NCI-H2107 (cell line): ENCODE measurements at places on chromosomes 11 and 22.
A peak's percentile ranks its signal among the peaks of the same experiment; 100 is the strongest.

DNA sequence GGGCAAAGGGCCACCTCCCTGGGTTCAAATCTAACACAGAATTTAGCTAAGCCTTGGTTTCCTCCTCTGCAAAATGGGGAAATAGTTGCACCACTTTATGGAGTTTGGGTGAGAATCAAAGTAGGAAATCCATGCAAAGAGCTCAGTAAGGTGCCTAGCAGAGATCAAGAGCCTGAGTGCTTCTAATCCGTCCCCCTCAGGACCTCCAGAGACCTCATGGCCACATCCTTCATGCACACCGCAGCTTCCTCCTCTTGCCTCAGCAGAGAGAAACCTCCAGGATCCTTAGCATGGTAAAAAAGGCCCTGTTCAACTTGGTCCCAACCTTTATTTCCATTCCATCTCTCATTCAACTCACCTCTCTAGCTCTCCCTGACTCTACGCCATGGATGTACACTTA, 37.8 kb upstream of the NAV2 start:
- DNase-seq: no peak

GRCh38 chr22:23192133-23192532, 11.8 kb downstream of the BCR start:
- no peak for DNase-seq

GRCh38 chr22:17764036-17764435, 10.2 kb downstream of the BID start:
- DNase-seq: no peak

GRCh38 chr11:9315078-9315688, 790 bp upstream of the TMEM41B start:
- DNase-seq: no peak

DNA sequence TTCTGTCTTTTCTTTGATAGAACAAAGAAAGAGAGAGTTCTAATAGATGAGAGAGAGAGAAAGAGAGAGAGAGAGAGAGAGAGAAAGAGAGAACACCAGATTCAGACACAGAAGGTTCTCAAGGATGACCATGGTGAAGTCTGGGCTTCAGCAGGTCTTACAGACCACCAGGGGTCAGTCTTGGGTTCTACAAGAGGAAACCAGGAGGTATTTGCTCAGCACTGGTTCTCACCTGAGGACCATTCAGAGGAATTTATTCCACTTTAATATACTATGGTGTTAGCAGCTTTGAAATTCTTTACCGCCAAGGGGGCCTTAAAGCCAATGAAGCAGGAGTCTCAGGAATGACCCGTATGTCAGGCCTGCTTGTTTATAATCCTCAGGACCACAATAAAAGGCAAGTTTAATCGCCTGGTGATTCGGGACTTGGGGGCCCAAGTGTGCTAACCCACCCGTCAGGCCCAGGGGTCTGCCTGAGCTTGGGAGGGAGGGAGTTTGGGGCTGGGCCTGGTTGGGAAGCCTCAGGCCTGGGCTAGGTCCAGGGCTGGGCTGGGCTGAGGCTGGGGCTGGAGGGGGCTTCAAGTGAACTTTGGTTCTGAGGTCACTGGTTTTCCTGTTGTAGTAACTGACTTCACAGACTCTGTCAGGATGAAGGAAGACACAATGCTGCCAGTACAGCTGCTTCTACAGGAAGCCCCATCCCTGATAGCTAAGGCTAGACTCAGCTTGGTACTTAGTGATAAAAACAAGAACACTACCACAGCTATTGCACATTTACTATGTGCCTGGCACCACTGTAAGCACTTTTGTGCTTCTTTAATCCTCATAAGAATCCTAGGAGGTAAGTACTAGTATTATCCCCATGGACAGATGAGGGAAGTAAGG, 179.2 kb upstream of the ZBED5 start:
- DNase-seq: peak; percentile 33

DNA sequence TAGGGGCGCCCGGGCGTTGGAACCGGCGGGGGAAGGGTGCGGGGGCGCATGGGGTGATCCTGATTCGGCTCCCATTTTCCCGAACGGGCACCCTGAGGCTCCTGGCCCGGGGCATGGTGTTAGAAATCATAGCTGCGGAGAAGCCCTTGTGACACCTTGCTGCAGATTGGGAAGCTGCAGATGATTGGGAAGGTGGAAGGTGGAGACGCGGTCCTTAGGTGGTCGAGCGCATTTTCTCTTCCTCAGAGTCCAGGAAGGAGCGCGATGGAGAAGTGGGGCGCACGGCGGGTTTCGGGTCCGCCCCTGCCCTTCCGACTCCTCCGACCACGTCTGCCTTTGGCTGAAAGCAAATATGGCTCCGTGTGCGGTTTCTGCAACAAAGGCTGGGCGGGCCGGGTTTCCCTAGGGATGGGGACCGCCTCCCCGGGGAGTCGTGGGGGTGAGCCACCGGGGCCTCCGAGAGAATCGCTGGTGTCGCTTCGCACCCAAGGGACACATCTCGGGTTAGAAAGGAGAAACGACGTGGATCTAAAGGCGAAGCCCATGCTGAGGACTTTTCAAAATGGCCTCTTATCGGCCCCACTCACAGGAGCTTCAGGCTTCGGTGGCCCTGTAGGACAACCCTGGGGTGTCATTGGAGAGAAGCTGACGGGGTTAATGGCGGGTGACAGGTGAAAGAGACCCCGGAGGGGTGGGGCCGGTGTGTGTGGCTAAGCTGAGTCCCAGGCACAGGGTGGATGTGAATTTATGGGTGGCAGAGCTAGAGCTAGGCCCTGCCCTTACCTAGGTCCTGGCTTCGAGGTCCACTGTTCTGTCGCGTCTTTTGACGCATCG, 707 bp upstream of the FTH1 start:
- peak; percentile 64 for DNase-seq

DNA sequence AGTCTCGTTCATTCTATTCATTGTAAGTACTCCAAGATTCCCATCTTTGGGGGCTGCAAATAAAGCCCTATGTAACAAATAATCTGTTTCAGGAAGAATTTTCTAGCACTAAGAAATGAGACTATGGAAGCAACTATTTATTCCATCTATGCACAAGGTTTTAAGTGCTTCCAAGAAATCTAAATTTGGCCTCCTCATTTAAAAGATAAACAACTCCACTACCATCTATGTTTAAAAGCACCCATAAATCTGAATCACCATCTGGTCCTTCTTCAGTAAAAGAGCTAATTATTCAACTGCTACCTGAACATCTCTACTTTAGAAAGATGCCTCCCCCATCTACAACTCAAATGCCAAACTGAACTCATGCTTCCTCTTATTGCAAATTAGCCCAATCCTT, 547.3 kb upstream of the LRRC4C start:
- DNase-seq: no peak

- DNase-seq: no peak
Measured at GRCh38 chr22:26377170-26377830, 51.8 kb upstream of the ASPHD2 start.

DNA sequence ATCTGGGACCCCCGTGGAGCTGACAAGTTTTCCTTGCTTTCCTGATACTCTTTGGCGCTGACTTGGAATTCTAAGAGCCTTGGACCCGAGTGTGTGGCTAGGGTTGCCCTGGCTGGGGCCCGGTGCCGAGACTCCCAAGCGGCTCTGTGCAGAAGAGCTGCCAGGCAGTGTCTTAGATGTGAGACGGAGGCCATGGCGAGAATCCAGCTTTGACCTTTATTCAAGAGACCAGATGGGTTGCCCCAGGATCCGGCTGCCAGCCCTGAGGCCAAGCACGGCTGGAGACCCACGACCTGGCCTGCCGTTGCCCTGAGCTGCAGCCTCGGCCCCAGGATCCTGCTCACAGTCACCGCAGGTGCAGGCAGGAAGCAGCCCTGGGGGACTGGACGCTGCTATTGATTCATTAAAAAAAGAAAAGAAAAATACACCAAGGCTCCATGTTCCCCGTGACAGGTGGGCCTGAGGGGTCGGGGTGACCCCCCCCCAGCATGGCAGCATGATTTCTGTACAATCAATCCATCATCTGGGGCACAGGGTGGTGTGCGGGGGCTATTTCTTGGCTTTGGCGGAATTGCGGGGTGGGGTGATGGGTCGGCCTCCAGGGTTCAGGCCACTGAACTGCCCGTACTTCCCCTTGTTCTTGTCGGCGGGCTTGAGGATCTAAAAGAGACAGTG, 3.5 kb downstream of the PPP1CA start:
- DNase-seq: no peak

DNA sequence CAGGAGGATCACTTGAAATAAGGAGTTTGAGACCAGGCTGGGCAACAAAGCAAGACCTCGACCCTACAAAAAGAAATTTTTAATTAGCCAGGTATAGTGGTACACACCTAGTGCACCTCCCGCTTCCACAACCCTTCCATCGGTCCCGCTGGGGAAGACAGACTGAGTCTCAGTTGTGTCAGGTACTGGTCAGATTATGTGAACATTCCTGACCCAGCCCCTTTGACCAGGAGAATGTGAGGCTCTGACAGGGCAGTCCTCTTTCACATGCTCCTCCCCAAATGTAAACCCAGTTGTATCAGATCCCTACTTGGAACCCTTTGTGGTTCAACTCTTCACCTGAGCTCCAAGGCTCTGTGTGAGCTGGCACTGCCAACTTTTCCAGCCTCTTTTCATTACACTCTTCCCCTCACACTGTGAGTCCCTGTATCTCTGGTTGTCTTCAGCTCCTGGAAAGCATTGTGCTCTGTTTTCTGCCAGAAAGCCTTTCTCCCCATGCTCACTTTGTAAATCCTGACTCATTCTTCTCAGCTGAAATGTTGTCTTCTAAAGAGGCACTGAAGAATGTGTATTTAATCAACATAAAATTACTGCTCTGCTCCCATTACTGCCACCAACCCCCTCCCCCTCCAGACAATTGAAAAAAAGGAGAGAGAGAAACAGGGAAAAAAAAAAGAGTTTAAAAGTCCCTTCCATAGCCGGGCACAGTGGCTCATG, 2.1 kb upstream of the TTLL12 start:
- no peak for DNase-seq

DNA sequence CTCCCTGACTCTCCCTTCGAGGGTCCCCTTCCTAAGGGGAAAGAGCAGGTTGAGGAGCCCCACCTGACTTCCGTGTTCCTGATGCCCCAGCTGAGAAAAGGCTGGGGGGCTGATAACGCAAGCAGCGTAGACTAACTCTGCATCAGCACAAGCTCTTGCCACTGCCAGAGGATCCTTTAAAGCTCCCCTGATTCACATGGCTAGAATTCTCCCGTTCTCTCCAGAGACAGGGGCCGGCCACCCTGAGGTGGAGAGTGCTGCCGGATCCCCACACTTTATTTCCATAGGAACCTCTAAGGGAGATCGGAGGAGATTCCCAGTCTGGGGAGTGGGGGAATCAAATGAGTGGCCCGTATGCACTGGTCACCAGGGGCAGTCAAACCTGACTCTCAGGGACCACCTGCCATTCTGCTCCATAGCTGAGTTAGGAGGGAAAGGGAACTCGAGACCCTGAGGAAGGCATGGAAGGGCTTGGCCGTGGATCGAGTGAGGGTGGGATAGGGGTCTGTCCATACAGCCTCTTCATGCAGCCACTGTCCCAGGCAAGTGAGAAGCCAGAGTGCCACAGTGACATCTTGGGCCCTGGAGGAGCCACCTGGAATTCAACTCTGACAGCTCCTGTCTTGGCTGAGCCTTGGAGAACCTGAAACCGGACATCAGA, 1.4 kb upstream of the VSIG10L2 start:
- no peak for DNase-seq

DNA sequence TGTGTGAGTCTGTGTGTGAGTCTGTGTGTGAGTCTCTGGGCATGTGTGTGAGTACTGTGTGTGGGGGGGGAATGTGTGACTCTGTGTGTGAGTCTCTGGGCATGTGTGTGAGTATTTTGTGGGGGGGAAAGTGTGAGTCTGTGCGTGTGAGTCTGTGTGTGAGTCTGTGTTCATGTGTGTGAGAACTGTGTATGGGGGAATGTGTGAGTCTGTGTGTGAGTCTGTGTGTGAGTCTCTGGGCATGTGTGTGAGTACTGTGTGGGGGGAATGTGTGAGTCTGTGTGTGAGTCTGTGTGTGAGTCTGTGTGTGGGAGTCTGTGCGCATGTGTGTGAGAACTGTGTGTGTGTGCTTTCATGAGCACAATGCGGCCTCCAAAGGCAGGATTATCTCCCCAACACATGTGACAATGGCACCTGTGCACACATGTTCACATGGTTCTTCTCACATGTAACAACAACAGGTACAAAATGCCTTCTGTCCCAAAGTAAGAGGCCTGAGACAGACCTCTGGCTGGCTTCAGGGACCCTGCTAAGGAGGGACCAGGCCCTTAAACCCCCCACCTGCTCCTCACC, 1.6 kb downstream of the CD5 start:
- no peak for DNase-seq

GRCh38 chr11:103091801-103092524, at the start of gene DCUN1D5:
TSS of gene DCUN1D5 (minus strand) at chr11:103092160. CDS start at chr11:103091872, 288 bp downstream.
- peak; percentile 80 for DNase-seq

DNA sequence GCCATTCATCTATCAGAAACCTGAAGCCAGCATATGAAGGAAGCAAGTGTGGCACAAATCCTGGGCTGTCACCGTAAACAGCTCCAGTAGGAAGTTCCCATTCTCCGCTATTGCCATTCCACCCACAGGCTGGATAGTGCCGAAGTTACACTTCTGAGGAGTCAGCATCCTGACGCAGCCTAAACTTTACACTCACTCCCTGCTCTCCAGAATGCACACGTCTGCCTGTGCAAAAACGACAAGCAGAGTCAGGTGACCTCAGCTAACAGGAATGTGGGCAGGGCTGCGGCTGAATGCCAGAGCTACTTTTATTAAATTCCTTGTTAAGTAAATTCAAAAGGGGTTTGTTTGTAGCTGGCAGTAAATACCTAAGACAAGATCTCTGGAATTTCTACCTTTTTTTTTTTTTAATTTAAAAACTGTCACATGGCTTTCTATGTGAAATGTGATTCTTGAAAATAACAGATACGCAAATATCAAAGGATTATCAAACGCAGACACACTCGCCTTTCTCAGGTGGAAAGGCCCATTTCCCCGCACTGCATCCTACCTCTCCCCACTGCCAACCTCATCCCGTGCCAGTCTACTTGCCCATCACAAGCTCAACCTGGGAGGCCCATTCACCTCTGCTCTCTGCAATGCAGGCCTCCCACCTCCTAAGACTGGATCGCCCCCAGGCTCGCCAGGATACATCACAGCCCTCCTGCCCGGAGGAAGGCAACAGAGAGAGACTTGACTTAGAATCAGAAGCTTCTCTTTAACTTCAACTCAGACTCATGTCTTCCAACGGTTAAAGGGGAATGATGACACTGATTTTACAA, 33.5 kb downstream of the NFRKB start:
- no peak for DNase-seq

DNA sequence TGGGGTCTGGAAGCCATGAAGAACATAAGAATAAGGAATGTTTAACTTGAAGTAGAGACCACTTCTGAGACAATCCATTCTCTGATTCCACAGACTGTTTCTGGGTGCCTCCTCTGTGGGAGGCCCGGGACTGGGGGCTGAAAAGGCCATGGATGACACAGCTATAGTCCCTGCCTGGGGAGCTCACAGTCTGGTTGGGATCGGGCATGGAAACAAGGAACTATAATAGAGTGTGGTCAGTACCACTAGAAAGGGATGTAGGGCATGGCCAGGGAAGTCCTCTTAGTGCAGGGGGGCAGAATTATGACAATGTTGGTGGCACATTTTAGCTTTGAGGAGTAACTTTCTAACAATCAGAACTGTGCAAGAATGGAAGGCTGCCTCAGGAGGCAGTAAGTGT, 9.2 kb upstream of the KCNE3 start:
- no peak for DNase-seq

GRCh38 chr11:44916331-44916730, 34.4 kb downstream of the TP53I11 start:
- DNase-seq: no peak

GRCh38 chr11:13341026-13341425, 63.4 kb downstream of the BMAL1 start:
- no peak for DNase-seq
